Pons (tissue), 1 donor: ENCODE measurements at places on chromosomes 12 and 14.

DNA sequence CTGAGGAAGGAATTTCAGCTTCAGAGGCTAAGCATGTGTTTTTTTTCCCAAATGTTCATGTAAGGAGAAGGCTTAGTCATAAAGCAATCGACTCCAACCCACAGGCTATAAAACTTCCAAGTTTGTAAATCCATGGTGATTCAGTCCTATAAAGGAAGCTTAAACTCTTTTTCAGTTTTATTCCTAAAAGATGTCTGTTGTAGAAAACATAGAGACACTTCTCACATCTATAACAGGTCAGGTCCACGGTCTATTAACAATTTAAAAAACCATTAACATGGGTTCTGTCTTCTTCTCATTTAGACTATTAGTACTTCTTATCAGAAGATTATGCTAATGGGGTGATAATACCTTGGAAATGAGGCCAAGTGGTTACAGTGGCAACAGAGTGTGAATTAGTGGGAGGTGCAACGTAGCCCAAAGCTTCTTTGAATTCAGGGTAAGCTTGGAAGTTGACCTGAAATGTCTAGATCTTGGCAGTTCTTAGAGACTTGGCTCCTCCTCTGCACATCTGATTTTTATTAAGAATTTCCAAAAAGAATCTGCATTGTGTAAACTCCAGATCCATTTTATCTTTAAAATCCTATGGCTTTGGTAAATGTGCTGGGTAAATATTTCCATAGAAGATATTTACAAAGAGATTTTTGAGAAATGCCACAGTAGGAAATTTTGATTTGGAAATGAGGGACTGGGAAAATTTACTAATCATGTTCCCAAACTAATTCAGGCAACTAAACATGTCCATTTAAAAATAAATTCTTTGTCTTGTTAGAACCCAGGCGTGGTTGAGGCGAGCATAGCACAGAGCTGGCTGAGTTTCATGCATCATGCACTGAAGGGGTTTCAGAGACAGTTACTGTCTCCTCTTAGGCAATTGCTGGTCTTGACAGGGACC is 86.4 kb downstream of the EML1 start:
- DNase-seq: no peak

DNA sequence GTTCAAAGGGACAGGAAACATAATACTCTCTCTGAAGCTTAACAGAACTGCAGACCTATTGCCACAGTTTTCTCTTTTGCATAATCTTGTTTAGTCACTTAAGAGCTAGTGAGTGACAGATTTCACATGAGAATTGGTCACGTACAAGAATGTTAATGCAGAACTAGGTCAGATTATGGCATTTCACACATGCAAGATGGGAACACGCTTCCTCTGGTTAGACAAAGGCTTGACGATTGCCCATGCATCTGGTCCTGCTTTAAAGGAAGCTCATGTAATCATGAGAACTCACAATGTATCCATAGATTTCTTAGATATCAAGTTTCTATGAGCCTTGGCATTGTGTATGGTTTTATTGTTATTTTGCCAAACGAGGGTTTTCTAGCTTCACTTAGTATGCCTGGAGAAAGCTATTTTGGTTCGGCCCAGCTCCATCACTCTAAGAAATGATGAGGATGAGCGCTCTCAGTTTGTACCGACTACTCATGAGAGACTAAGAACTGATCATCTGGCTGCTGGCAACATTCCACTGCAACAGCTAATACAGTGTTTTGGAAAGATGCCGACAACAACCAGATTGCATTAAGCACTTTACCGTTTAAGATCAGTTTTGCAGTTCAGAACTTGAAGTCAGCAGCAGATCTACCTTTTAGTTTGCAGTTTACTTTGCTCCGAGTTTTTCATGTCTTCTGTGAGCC is 380.0 kb downstream of the DIO2 start:
- no peak for DNase-seq

- no peak for DNase-seq
These were observed 11.1 kb upstream of the NPFF start for GRCh38 chr12:53518381-53518780.

DNA sequence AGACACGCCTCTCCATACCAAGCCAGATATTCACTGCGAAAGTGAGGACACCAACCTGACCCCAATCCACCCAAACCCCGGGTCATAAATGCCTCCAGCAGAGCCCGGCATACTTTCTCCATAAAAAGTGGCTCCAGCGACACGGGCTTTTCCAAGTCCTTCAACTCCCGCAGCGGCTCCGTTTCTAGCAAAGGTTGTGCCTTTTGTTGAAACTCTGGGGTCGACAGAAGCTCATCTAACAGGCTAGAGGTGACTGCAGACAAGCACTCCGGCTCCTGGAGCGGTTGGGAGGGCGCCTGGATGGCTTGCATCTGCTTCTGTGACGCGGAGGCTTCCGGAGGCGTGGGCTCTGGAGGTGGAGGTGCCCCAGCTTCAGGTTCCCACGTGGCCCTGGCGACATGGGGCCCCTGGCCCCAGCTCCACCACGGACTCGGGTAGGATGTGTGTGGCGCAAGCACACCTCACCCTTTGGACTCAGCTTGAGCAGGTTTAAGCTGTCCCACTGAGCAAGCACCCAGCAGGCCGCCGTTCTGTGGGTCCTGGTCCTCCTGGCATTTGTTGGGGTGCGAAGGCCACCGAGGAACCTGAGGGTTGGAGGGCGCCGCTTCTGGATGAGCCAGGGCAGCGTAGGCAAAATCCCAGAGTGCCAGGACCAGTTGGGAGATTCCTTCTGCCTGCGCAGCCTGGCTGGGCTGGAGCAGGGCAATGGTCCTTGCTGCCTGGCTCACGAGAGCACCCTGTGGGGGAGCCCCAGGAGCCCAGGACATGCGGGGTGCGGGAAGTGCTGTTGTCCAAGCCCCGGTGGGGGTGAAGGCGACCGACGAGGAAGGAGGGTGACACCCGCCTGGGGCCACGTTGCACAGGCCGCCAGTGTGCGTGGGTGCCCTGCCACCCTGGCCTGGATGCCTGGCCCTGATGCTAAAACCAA is 186.3 kb downstream of the ALG10 start:
- DNase-seq: no peak

DNA sequence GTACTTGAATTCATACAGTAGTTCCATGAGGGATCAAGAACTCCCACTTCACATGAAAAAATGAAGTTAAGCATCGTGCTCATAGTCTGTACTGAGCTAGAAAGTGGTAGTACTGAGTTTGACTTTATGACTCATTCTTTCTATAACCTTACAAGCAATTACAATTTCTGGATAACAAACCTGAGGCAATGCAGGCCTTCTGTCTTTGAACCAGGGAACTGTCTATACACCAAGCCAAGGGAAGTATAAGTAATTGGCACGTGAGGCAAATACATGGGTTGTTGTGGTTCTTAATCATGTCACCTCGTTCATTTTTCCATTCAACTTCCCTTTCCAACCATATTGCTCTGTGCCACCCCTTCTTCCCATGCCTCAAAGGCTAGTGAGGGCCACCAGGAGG is 16.8 kb downstream of the GNS start:
- DNase-seq: no peak
